OCI-M1 (cell line): ENCODE measurements at places on chromosomes 4 and X.

GRCh38 chr4:177235026-177235425 is 74.6 kb upstream of the NEIL3 start:
- no peak for DNase-seq

DNA sequence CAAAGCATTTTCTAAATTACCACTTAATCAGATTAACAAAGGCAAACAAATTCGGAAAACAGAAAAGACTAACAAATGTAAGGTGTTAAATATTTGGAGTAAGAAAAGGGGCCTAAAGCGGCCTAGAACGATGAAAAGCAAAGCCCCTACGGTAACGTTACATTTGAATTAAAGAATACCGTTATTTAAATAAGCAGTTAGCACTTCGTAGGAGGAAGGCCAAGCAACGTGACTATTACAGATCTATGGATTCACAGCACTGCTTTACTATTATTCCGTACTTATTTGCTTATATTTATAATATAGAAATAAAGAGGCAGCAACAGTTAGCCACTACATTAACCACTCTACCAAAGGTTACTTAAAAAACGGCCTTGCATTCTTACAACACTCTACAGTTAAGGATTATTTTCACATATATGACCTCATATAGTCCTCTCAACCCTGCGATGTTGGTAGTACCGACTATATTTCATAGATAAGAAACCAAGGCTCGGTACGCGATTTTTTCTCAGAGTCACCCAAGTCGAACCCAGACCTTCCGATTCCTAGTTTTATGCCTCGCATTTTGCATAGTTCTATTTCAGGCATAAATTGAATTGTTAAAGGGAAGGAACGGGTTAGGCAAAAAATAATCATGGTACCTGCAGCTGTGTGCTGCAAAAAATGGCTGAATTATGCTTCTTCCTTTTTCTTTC is 2.9 kb downstream of the KLHL15 start:
- DNase-seq: peak; percentile 64

DNA sequence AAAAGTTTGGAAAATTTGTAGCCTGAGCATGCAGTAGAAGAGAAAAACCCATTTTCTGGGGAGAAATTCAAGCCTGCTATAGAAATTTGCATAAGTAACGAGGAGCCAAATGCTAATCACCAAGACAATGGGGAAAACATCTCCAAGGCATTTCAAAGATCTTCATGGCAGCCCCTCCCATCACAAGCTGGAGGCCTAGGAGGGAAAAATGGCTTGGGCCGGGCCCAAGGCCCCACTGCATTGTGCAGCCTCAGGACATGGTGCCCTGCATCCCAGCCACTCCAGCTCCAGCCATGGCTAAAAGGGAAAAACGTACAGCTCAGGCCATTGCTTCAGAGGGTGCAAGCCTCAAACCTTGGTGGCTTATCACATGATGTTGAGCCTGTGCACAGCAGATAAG is 87.7 kb downstream of the SHROOM4 start:
- no peak for DNase-seq

GRCh38 chrX:43527801-43528200 is 128.3 kb upstream of the MAOA start:
- no peak for DNase-seq
